Upper lobe of right lung (tissue), 1 donor: ENCODE measurements at places on chromosomes 6 and 20.

- DNase-seq: no peak
These were observed 565.7 kb upstream of the BTBD3 start for GRCh38 chr20:11352041-11352440.

DNA sequence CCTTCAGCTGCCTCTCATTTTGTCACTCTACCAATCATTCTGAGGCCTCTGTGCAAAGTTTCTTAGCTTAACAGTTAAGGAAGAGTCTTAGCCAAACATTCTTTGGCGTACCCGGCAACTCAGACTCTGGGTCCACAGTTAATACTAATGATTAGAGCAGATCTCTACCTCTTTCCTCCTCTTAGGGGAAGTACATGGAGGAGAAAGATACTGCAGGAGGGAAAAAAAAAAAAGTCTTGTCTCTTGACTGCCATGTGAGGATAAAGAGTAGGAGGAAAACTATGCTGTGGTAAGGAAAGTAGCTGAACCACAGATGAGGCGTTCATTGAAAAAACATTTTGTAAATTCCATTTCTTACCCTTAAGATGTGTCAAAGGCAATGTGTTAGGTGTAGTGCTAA lies 44.0 kb upstream of the MARCKS start:
- DNase-seq: no peak

- no peak for DNase-seq
These were observed 187.7 kb downstream of the TRIM27 start for GRCh38 chr6:28736121-28736520.

DNA sequence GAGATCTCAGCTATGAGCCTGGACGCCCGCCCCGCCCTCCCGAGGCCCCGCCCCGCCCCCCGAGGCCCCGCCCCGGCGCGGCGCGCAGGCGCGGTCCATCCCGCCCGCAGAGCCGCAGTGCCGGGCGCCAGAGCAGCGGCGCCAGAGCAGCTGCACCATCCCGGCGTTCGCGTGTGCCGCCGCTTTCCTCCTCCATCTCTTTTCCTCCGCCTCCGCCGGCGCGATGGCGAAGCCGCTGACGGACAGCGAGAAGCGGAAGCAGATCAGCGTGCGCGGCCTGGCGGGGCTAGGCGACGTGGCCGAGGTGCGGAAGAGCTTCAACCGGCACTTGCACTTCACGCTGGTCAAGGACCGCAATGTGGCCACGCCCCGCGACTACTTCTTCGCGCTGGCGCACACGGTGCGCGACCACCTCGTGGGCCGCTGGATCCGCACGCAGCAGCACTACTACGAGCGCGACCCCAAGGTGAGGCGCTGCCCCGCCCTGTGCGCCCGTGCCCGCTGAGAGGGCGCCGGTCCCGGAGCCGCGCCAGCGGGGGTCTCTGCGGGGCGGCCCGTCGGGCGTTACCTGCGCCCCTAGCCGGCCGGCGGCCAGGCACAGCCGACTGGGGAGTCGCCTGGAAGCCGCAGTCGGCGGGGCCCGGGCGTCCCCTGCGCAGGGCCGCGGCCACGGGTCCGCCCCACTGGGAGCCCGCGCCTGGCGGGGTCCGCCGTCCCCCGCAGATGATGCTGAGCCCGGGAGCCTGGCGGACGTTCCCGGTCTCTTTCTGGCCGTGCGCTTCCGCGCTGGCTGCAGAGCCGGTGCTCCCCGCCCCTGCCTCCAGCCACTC lies at the start of gene PYGB:
PYGB (plus strand) TSS at position 130 of the 830 bp plus-strand sequence; CDS start at position 224, 94 bp downstream.
- peak; percentile 92 for DNase-seq

- DNase-seq: no peak
These were observed 54.2 kb downstream of the TRAM2 start for GRCh38 chr6:52522655-52523054.

DNA sequence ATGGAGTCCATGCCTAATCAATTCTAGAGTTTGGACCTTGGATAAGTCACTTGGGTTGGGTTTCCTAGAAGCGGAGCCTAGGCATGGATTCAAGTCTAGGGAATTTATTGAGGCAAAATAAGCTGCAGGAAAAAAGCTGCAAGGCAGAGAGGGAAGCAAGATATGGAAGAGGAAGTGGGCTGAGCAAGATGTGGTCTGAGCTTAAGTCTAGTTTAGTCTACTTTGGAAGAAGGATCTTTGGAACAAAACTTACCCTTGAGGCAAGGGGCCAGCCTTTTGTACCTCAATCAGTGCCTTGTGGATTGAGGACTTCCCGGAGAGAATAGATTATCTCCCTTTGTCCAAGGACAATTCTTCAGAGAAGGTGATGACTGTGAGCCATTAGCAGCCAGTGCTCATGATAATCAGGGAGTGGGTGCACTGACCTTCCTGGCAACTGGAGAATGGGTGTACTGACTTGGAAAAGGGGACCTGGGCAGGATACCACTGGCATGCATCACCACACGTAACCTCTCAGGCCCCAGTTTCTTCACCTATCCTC lies 10.9 kb downstream of the ZSCAN9 start:
- DNase-seq: no peak

- DNase-seq: no peak
These were observed 35.3 kb downstream of the PHIP start for GRCh38 chr6:79042799-79043126.
